ENCODE measurements at places on chromosomes 4 and X.

GRCh38 chrX:150772150-150772970 lies 79.2 kb downstream of the MTMR1 start:
- peak; percentile 80 for DNase-seq
- H3K4me3 ChIP-seq: no peak overlapping the region
- no peak overlapping the region for H3K27ac ChIP-seq

DNA sequence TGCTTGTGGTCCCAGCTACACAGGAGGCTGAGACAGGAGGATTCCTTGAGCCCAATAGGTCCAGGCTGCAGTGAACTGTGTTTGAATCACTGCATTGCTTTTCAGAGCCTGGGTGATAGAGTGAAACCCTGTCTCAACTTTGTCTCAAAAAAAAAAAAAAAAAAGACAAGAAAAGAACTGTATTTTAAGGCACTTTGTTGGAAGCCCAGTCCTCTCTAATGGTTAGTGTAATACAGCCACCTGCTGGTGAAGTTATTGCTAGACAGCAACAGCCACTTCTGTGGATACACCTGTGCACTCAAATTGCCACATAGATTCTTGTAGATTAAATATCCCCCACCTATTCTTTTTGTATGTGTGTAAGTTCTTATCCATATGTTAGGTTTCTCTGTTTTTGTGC lies 10.1 kb upstream of the FGG start:
- no peaks in the 10 kb centered on the region for H3K4me1 ChIP-seq
- peaks cover 10% of the 10 kb centered on the region for H3K27me3 ChIP-seq
- H3K4me3 ChIP-seq: no peak overlapping the region
- DNase-seq: no peak
- H3K27ac ChIP-seq: no peak overlapping the region

DNA sequence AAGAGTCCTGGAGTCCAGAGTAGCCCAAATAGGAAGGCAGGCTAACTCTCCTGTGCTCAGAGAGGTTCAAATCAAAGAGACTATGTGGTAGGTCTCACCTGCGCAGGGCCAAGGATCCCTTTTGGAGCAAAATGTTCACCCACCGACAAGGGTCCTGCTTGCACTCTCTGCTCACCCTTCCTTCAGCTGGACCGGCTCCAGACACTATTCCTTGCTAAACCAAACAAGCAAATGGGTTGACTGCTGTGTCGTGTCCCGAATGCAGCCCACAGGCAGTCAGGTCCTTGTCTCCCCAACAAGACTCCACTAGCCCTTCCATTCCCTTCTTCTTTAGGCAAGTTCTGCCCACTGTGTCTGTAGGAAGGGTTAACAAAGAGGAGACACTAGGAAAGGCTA lies 760 bp downstream of the TRMT2B start:
- H3K4me3 ChIP-seq: peak overlapping the region; percentile 87
- peak overlapping the region; percentile 95 for H3K27ac ChIP-seq
- peaks cover 7% of the 10 kb centered on the region for H3K36me3 ChIP-seq
- H3K4me1 ChIP-seq: peaks cover 18% of the 10 kb centered on the region

- H3K27ac ChIP-seq: no peak overlapping the region
- no peaks in the 10 kb centered on the region for H3K27me3 ChIP-seq
- no peaks in the 10 kb centered on the region for H3K36me3 ChIP-seq
- no peak for DNase-seq
Measured at GRCh38 chr4:87803421-87803820, 4.1 kb downstream of the IBSP start.

GRCh38 chr4:147134536-147135210 lies 189.0 kb upstream of the TTC29 start:
- H3K36me3 ChIP-seq: no peaks in the 10 kb centered on the region
- no peak for DNase-seq
- no peak overlapping the region for H3K27ac ChIP-seq
- no peak overlapping the region for H3K4me3 ChIP-seq

GRCh38 chr4:109872065-109872464 lies 24.2 kb downstream of the LRIT3 start:
- no peaks in the 10 kb centered on the region for H3K36me3 ChIP-seq
- H3K27ac ChIP-seq: no peak overlapping the region
- H3K4me1 ChIP-seq: no peaks in the 10 kb centered on the region
- peaks cover 4% of the 10 kb centered on the region for H3K27me3 ChIP-seq
- no peak for DNase-seq

DNA sequence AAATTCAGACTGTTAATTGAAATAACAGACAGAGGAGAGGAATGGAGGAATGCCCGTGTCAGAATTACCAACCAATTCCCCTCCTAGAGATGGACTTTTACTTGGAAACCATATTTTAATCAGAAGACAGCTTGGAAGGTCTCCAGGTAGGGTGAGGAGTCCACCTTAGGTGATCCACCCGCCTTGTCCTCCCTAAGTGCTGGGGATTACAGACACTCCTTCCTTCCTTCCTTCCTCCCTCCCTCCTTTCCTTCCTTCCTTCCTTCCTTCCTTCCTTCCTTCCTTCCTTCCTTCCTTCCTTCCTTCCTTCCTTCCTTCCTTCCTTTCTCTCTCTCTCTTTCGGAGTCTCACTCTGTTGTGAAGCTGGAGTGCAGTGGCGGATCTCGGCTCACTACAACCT lies 328.0 kb downstream of the RAPGEF2 start:
- no peak for DNase-seq
- H3K4me3 ChIP-seq: no peak overlapping the region
- peaks cover 2% of the 10 kb centered on the region for H3K27me3 ChIP-seq
- H3K36me3 ChIP-seq: no peaks in the 10 kb centered on the region
- H3K4me1 ChIP-seq: peaks cover 4% of the 10 kb centered on the region

GRCh38 chr4:55253948-55254593 lies 92.0 kb upstream of the SRD5A3 start:
- no peaks in the 10 kb centered on the region for H3K36me3 ChIP-seq
- H3K27me3 ChIP-seq: peaks cover 4% of the 10 kb centered on the region
- no peak overlapping the region for H3K4me3 ChIP-seq
- no peak for DNase-seq

GRCh38 chr4:5998333-5998936 lies 19.8 kb downstream of the C4orf50 start:
- peak; percentile 51 for DNase-seq
- H3K4me1 ChIP-seq: no peaks in the 10 kb centered on the region
- no peak overlapping the region for H3K4me3 ChIP-seq

- no peak overlapping the region for H3K27ac ChIP-seq
- H3K36me3 ChIP-seq: no peaks in the 10 kb centered on the region
- peaks cover 2% of the 10 kb centered on the region for H3K27me3 ChIP-seq
- no peak for DNase-seq
- no peak overlapping the region for H3K4me3 ChIP-seq
Measured at GRCh38 chrX:30637874-30638815, 15.1 kb upstream of the GK start.

GRCh38 chr4:71212216-71212615 lies 126.6 kb upstream of the SLC4A4 start:
- H3K4me1 ChIP-seq: no peaks in the 10 kb centered on the region

DNA sequence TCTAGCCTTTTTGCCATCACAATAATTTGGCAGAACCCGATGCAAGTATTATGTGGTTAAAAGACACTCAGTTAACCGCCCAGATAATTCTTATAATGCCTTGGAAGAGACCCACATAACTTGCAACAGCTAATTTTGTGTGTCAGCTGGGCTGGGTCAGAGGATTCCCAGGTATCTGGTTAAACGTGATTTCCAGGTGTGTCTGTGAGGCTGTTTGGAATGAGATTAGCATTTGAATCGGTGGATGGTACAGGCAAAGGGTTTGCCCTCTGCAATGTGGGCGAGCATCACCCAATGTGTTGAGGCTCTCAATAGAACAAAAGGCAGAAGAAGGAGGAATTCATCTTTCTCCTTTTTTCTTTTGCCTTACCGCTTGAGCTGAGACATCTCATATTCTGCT lies 314.2 kb upstream of the PUDP start:
- H3K4me1 ChIP-seq: no peaks in the 10 kb centered on the region
- no peak overlapping the region for H3K27ac ChIP-seq
- H3K27me3 ChIP-seq: no peaks in the 10 kb centered on the region
- no peak overlapping the region for H3K4me3 ChIP-seq

DNA sequence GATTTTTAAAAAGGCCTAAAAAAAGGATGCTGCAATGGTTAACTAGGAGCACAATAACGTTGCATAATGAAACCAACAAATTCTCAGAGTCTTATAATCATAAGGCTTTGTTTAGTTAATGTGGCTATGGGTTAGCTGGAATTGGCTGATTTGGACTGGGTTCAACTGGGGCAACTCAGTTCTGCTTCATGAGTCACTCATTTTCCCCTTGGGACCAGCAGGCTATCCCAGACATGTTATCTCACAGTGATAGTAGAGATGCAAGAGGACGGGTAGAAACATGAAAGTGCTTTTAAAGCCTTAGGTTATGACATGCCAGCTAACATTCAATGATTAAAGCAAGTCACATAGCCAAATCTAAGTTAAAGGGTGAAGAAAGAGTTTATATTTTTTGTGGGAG lies 189.2 kb upstream of the GK2 start:
- no peaks in the 10 kb centered on the region for H3K4me1 ChIP-seq
- no peaks in the 10 kb centered on the region for H3K36me3 ChIP-seq
- no peaks in the 10 kb centered on the region for H3K27me3 ChIP-seq
- H3K27ac ChIP-seq: no peak overlapping the region
- no peak for DNase-seq

- H3K36me3 ChIP-seq: no peaks in the 10 kb centered on the region
- H3K4me1 ChIP-seq: no peaks in the 10 kb centered on the region
- H3K27ac ChIP-seq: no peak overlapping the region
- no peak for DNase-seq
Measured at GRCh38 chr4:172869621-172870268, 298.9 kb upstream of the GALNT7 start.

GRCh38 chr4:115965588-115965987 lies 852.2 kb upstream of the NDST4 start:
- DNase-seq: no peak
- H3K4me1 ChIP-seq: no peaks in the 10 kb centered on the region
- no peaks in the 10 kb centered on the region for H3K36me3 ChIP-seq
- no peak overlapping the region for H3K4me3 ChIP-seq

GRCh38 chrX:9071031-9071650 lies 37.2 kb upstream of the FAM9B start:
- peaks cover 20% of the 10 kb centered on the region for H3K4me1 ChIP-seq
- no peak overlapping the region for H3K27ac ChIP-seq
- H3K4me3 ChIP-seq: no peak overlapping the region
- H3K36me3 ChIP-seq: no peaks in the 10 kb centered on the region

DNA sequence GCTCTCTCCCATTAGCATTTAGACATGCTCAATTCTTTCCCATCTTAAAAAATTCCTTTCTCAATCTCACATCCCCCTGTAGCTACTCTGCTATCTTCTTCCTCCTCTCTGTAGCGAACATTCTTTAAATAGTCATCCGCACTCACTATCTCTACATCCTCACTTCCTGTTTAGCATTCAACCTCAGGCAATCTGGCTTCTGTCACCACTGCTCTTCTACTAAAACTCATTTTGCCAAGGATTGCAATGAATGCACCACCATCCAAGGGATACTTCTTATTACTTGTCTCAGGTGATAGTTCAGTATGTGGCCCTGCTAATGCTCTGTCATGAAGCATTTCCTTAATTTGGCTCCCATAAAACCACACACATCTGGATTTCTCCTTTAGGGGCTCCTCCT lies 10.9 kb upstream of the TET2 start:
- no peak overlapping the region for H3K4me3 ChIP-seq
- DNase-seq: no peak
- no peaks in the 10 kb centered on the region for H3K36me3 ChIP-seq
- no peak overlapping the region for H3K27ac ChIP-seq

- H3K27ac ChIP-seq: no peak overlapping the region
- no peaks in the 10 kb centered on the region for H3K36me3 ChIP-seq
- H3K4me1 ChIP-seq: peaks cover 23% of the 10 kb centered on the region
- no peak for DNase-seq
Measured at GRCh38 chr4:101794806-101795205, 4.3 kb downstream of the BANK1 start.

DNA sequence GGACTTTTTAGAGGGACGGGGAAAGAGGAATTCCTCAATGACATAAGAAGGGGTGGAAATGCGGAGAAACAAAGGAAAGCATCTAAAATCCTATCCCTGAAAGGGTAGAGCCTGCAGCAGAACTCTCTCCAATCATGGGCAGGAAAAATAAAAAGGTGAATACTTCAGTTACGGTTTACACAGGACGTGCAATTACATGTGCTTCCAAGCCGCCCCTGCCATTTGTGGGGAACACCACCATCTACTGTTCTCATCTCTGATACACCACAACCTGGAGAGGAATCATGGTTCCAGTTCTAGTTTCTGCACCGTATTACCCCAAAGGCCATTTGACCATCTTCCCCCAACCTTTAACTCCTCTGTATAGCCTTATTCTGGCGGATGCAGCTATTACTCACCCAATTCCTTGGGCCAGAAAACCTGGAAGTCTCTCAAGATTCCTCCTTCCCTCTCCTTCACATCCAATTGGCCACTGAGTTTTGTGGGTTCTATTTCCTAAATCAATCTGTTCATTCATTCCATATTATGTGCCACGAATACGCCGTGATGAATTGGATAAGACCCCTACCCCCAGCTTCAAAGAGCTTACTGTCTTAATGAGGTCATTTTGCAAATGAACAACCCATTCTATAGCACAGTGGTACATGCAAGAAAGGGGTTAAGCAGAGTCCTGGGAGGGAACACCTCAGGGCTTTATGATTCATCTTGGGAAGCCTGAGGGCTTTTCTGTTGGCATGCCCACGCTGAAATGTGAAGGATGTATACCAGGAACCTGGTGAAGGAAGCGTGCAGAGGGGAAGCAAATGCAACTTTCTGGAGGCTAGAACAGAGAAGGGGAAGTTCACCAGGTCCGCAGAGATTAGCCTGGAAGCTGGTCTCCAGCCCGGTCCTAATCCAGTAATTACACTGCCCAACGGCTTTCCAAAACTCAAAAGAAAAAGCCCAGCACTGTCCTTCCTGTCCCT lies 1.4 kb upstream of the MSL3 start:
- no peak for DNase-seq
- H3K4me1 ChIP-seq: peaks cover 15% of the 10 kb centered on the region
- H3K27ac ChIP-seq: peak overlapping the region; percentile 39
- peak overlapping the region; percentile 60 for H3K4me3 ChIP-seq
- peaks cover 8% of the 10 kb centered on the region for H3K36me3 ChIP-seq

GRCh38 chr4:168744021-168744420 lies 247.2 kb downstream of the PALLD start:
- no peak overlapping the region for H3K4me3 ChIP-seq
- peaks cover 9% of the 10 kb centered on the region for H3K27me3 ChIP-seq
- H3K4me1 ChIP-seq: no peaks in the 10 kb centered on the region
- no peak for DNase-seq
- H3K36me3 ChIP-seq: no peaks in the 10 kb centered on the region
- no peak overlapping the region for H3K27ac ChIP-seq

GRCh38 chr4:147138171-147138570 lies 192.5 kb upstream of the TTC29 start:
- H3K27ac ChIP-seq: no peak overlapping the region
- no peak overlapping the region for H3K4me3 ChIP-seq
- H3K36me3 ChIP-seq: no peaks in the 10 kb centered on the region
- peaks cover 2% of the 10 kb centered on the region for H3K27me3 ChIP-seq
- no peak for DNase-seq

DNA sequence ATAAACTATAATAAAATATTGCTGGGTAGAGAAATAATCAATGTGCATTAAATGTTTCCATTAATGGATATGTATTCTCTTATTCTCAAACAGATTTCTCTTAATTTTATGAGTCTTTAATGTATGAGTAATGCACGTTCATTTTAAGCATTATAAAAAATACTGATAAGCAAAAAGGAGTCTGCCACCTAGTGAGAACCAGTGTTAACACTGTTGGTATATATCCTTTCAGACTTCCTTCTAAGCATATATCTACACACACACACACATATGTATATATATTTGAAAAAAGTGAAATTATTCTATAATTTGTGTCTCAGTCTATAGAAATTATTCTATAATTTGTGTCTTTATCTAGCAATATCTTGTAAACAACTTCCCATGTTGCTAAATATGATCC lies 49.9 kb upstream of the MTMR1 start:
- DNase-seq: no peak
- H3K27ac ChIP-seq: no peak overlapping the region
- no peaks in the 10 kb centered on the region for H3K27me3 ChIP-seq
- no peaks in the 10 kb centered on the region for H3K4me1 ChIP-seq
- peaks cover 12% of the 10 kb centered on the region for H3K36me3 ChIP-seq

Measured in activated naive CD8-positive, alpha-beta T cell treated with anti-CD3 and anti-CD28 coated beads, Interleukin-2, amount 50 U/mL, for 24 hours (primary cell).